AG04449 (cell line): ENCODE measurements at places on chromosomes 7 and 10.
A peak's percentile ranks its signal among the peaks of the same experiment; 100 is the strongest.

- no peak for DNase-seq
Measured at GRCh38 chr10:69321865-69322264, 43.6 kb downstream of the HK1 start.

DNA sequence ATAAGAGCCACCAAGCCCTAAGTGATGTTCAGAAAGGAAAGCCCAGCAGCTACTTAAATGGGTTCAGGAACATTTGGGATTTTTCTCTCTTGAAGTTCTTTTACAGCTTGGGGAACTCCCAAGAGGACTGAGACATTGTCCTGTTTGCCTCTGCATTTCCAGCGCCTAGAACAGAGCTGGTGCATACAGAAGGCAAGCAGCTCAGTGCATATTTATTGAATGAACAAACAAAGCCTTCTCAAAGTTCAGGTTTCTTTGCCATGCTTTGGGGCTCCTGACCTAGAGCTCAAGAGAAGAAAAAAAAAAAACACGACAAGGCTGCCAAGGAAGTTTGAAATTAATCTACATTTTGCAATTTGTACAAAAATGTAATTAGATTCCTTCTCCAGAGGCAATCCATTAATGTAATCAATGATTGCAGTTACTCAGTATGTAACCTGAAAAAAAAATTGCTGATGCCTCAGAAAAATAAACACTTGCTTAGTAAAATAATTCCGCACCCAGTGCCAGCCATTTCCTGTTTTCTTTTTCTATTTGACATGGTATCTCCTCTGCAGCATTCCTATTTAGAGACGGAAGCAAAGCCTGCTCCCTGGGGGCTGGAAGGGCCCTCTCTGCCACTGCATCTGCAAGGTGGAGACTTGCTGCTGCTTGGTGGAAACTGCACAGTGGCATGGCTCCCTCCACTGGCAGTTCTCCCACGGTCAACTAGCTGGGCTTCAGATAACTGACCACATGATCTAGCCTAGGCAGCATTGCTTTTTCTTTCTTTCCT is 157.3 kb downstream of the TMEM178B start:
- no peak for DNase-seq

GRCh38 chr10:71536332-71536731 is 139.6 kb downstream of the CDH23 start:
- DNase-seq: no peak

GRCh38 chr7:121054925-121055324 is 66.4 kb downstream of the CPED1 start:
- no peak for DNase-seq

DNA sequence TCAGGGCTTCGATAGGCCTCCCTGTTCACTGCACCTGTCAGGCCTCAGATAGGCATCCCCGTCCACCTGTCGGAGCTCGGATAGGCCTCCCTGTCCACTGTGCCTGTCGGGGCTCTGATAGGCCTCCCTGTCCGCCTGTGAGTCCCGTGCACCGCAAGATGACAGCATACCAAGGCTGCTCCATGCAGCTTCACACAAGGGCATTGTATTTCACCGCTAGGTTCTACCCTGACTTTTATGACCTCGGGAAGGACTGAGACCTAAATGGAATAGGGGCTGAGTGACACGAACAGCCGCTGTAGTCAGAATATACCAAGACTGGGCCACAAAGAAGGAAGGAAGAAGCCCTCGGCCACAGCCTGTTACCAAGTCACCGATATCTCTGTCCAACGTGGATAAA is 271.2 kb downstream of the DIP2C start:
- no peak for DNase-seq

- DNase-seq: no peak
Measured at GRCh38 chr10:77249901-77250459, 387.6 kb downstream of the KCNMA1 start.

- no peak for DNase-seq
Measured at GRCh38 chr7:88772776-88773175, 13.3 kb downstream of the ZNF804B start.

DNA sequence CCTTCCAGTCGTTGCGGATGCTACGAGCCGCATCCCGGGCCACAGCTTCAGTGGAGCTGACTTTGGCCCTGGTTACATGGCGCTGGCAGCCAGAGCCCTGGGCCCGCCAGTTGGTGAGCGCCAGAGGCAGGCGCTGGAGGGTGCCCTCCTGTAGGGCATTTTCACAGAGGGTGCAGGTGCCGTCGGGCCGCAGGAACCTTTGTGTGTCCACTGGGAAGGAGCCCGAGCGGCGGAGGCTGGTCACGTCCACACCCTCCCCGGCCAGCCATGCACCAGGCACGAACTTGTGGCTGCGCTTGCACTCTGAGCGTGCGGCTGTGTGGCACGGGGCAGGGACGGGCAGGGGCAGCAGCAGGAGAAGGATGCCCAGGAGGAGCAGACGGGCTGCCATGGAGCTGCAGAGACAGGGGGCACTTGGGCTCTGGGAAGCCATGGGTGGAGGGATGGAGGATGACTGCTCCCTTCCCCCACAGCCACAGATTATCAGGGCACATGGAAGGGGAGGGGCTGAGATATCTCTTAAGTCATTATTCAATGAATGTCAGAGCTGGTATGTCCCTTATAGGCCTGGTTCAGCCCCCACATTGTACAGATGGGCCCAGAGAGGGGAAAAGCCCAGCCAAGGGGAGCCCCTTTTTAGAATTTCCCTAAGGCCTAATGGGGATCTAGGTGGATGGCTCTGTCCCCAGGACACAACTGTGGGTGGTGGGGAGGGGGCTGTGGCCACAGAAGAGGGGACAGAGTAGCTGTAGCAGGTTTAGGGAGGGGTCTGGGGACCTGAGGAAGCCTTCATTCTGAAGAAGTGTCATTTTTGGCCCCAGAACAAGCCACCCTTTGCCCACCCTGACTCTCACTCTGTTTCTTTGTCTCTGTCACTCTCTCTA is 1.8 kb downstream of the PRF1 start:
- no peak for DNase-seq

DNA sequence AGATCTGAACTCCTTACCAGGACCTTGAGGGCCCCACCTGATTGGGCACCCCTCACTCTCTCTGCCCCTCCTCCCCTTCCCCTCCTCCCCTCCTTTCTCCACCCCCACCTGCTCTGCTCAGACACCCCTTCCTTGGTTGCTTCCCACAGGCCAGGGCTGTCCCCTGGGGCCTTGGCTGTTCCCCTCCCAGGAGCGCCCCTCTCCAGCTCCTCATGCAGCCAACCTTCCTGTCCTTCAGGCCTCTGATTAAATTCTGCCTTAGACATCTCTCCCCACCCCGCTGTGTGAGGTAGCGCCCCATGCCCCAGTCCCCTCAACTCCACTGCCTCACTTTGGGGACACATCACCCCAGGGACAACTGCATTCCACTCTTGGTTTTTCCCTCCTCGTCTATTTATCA is 32.4 kb downstream of the HTRA1 start:
- DNase-seq: no peak

DNA sequence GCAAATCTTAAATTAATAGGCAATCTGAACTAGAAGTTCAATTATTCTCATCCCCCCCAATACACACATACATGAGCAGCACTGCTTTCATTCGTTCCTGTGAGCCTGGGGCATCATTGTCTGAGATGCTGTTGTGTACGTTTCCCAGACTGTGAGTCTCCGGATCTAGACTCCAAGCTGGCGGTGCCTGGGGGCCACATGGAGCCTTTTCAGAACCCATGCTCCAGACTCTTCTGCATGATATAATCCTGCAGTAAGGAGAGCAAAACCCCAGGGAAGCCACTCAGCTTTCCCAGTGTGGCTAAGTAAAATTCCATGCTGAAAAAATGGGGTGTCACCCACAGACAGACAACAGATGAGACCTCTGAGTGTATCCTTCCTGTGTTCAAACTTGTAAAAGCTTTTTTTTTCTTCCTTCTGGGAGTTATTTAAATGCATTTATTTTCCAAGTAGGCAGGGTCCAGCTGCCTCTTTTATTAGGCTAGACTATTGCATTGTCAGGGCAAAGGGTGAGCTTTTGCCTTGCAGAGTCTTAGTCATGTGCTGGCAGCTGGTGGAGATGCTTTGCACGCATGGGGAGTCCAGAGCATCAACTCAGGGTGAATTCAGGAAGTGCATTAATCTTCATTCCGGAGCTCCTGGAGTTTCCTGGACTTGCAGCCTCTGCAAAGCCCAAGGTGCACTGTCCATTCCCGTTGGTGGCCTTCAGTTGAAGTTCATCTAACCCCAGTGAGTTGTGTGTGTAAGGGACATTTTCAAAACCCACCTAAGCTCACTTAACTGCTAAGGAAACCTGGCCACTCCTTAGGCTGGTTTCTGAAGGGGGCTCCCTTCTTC is 185.7 kb upstream of the ADO start:
- peak; percentile 45 for DNase-seq

DNA sequence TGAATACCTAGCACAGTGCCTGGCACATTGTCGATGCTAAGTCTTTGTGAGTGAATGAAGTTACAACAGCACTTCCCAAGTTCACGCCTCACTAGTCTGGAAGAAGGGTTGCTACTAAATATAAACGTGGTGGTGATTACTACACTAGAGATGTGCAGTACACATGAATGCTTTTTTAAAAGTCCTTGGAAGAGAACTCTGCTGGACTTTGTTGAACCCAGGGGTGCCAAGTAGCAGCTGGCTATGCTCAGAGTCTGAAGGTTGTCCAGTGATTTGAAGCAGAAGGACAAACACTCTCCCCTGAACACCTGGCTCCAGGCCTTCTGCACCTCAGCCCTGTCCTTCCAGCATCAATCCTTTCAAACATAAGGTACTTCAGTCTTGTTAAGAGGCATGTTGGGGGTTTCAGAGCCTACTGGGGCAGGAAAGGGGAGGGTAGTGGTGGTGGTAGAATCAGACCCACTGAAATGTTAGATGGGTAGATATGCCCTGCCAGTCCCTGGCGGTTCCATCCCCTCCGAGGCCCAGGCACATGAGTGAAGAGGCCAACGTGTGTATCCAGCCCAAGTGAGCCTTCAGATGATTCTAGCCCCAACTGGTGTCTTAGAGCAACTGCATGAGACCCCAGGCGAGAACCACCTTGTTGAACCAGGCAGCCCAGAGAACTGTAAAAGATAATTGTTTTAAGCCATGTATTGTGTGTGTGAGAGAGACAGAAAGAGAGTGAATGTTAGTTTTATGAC is 94.4 kb downstream of the TAX1BP1 start:
- DNase-seq: no peak

DNA sequence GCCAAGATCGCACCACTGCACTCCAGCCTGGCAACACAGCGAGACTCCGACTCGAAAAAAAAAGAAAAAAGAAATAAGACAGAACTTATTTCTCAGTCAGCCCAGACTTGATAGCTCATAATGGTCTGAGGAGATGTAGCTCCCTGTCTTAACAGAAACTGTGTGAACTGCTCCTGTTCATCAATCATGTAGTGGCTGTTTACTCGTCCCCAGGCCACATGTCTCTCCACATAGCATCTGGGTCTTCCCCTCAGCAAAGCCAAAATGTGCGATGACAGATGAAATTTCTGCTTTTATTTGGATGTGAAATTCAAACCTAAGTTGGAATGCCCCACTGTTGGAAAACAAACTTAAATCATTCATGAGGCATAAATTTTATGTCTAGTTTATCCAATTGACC is 219.0 kb downstream of the CACNA2D1 start:
- no peak for DNase-seq

- DNase-seq: no peak
Measured at GRCh38 chr7:23346316-23346715, 47.2 kb downstream of the MALSU1 start.

DNA sequence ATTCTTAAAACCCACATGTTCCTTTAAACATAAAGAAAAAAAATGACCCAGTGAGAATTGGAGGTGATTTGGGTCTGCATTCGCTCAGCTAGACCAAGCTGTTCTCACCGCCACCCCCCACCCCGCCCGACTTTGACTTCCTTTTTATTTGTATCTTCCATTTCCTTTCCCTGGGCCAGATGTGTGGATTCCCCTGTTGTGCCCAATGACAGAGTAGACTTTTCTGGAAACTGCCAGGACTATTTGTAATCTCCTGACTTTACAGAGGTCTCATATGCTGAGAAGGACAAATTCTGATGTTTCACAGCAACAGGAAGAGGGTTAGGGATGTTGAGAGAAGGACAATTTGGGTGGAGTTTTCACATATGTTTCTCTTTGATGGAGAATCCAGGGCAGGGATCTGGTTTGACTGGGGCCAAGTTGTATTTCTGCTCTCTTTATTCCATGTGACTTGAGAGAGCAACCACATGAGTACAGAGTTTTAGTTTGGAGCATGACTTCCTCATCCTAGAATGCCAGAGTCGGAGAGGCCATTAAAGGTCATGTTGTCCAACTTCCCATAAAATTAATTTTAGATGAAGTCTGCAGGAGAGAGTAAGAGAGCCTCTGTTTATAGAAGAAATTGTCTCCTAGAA is 1023.2 kb downstream of the LRMDA start:
- DNase-seq: no peak

DNA sequence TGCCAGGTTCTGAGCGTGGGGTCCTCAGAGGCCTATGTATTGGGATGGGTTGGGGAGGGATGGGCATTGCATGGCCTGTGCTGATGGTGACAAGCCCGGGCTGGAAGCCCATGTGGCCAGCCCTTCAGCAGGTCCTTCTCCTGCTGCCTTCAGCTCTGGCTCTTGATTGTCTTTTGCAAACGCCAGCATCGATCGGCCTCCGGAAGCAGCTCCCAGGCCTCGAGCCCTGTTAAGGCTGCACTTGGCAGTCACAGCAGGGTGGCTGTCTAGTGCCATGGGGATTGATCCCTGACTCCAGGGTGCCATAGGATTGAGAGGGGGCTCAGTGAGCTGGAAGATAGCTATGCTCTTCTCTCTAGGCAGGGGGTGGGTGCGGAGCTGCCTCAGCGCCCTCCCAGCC is 51.4 kb downstream of the CDH23 start:
- no peak for DNase-seq

- DNase-seq: no peak
Measured at GRCh38 chr7:75727881-75728593, 10.7 kb downstream of the HIP1 start.

DNA sequence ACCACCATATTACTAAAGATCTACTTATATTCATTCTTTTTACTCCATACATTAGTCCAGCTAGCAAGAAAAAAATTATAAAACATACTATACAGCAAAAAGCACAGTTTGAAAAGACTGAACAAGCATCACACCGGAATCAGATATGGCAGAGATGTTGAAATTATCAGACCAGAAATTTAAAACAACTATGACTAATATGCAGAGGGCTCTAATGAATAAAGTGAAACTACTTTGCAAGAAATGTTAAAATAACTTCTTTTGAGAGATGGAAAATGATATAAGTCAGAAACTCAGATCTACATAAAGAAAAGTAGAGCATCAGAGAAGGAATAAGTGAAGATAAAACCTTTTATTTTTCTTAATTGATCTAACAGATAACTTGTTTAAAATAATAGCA is 50.9 kb downstream of the SGCE start:
- DNase-seq: no peak

DNA sequence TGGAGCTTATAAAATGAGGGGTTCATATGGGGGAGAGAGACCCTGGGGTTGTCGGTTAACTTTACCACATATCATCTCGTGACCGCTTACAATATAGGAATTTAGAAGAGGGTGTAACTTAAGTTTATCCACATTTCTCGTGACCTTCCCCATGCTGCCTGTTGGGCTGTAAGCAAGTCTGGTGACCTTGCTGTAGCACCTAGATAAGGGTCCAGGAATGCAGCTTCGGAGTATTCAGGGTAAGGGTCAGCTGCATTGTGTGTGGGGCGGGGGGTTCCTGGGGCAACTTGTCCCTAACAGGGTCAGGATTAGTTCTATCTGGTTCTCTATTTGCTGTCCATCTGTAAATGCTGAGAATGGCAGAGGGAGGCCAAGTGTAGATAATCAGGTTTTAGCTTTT is 1.3 kb upstream of the CHST3 start:
- DNase-seq: no peak
